Activated CD8-positive, alpha-beta memory T cell treated with anti-CD3 and anti-CD28 coated beads, Interleukin-2, amount 50 U/mL, for 4 hours (primary cell): ENCODE measurements at places on chromosomes 3 and 15.

- no peak for DNase-seq
Observed at GRCh38 chr15:45386974-45387373, 8.6 kb upstream of the GATM start.

DNA sequence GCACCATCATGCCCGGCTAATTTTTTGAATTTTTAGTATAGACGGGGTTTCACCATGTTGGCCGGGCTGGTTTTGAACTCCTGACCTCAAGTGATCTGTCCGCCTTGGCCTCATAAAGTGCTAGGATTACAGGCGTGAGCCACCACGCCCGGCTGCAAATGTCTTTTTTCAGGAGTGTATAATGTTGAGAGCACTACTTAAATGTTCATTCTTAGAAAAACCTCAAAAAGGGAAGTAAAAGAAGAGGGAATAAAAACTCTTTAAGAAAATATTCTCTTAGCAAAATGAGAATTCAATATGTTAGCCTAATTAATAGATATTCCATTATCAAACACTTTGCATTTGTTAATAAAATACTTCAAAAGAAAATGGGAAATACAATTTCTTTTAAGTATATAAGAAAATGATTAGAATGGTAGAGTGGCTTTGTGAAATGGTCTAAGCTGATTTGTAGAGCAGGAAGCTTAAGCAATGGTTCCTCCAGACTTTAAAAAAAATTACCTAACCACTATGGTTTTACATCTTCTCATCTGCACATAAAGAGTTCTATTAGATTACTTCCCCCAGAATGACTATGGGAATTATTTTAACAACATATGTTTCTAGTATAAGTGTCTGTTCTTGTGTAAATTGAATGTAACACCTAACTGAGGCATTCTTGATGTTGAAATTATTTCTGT lies 226.7 kb upstream of the ALCAM start:
- DNase-seq: no peak

DNA sequence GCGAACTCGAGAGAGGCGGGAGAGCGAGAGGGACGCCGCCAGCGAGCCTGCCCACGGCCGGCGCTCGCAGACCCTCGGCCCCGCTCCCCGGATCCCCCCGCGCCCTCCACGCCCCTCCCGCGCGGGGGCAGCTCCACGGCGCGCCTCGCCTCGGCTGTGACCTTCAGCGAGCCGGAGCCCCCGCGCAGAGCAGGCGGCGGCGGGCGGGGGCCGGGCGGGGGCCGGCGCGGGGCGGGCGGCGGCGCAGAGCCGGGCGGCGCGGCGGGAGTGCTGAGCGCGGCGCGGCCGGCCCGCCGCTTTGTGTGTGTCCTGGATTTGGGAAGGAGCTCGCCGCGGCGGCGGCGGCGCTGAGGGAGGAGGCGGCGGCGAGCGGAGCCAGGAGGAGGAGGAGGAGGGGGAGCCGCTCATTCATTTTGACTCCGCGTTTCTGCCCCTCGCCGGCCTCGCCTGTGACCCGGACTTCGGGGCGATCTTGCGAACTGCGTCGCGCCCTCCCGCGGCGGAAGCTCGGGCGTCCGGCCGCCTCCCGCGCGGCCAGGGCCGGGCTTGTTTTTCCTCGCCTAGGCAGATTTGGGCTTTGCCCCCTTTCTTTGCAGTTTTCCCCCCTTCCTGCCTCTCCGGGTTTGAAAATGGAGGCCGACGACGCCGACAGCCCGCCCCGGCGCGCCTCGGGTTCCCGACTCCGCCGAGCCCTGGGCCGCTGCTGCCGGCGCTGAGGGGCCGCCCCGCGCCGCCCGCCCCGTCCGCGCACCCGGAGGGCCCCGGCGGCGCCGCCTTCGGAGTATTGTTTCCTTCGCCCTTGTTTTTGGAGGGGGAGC lies 524 bp downstream of the IGF1R start:
- peak; percentile 43 for DNase-seq

DNA sequence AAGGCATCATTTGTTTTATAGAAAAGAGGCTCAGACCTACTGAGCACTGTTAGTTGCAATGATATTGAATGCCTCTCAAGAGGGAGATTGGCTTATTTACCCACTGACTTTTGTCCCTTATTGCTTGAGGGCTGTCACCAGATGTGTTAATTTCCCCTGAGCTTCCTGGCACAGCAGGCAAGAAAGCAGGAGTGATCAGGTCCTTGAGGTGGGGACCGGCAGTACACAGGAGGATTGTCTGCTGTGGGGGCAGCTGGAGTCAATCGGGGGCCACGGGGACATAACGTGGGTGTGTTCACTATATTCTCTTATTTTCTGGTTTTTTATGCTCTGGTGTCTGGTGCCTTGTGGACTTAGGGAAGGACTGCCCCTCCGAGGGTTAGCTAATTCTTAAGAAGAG lies 44.6 kb downstream of the GASK1A start:
- no peak for DNase-seq

DNA sequence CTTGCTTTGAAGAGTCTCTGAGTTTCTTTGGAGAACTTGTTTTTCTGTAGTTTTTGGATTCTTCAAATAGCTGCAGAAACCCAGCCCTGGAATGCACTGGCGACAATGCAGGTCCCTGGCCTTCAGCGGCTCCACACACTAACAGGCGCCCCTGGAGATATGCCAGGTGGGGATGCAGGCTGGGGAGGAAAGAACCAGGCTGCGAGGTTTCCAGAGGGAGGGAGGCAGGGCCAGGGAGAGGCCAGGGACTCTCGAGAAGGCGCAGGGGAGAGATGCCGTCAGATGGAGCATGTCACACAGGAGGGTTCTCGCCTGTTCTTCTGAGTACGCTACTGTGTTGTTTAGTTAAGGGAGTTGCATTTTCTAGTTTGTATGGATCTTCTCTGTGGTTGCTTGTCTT lies 283.1 kb downstream of the GABRG3 start:
- DNase-seq: no peak

DNA sequence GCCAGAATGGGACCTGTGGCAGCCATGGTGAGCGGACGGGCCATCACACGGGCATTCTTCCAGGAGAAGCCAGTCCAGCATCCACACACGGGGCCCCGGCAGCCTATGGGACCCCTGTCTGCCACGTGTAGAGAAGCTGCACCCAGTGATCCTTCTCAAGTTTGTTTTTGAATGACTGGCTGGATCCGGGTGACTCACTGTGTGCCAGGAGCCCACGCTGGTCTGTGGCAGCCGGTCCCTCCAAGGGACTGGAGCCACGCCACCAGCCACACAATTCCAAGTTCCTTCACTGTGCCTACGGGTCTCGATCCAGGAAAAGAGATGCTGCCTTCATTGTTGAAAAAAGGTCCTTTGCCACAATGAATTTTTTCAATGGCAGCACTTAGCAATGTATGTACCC lies 58.1 kb downstream of the ATP10A start:
- no peak for DNase-seq

DNA sequence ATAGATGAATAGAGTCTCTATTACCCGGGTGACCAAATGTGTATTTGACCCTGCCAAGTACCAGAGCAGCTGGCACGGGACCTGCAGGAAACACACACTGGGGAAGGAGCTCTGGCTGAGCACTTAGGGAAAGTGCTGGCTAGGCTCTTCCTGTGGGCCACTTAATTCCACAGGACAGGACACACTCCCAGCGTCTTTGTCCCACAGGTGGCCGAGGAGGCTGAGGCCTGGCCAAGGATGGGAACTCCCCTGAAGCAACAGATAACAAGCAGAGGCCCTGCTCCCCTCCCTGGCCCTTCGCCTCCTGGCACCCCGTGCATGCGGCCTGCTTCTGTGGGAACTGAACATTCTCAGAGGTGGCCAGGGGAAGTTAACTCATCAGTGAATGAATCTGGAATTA lies 180.8 kb downstream of the ATP10A start:
- DNase-seq: no peak

GRCh38 chr3:138434276-138434874 lies at the start of gene ESYT3:
Gene ESYT3 (plus strand): TSS chr3:138434616. CDS start chr3:138434799, 183 bp downstream.
- DNase-seq: peak; percentile 26
